Skin of body (tissue), 3 donors: ENCODE measurements at places on chromosomes 1 and 21. TPM values are rescaled to one million over a fixed set of nuclear protein-coding genes. Genes with fewer than 3 reads are reported as not detected.

DNA sequence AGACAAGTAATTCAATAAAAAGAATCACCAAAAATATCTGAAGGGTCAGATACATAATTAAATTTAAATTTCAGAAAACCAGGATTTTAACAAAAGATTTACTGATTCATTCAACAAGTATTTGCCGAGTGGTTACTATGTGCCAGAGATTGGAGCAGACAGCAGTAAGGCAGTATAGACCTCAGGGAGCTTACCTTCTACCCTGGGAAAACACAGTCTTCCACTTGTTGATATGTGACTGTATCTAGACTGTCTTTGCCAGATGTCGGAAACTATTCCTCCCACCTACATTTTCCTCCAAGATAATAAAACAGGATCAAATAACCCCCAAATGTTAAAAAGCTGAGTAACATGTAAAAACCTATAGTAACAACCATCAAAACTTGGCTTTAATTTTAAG lies 6.2 kb downstream of the HNRNPR start:
- no peak for DNase-seq

The GJA5 gene
- total RNA-seq, result 5.3 TPM

The GPR157 gene
- total RNA-seq, result 31.4 TPM

DNA sequence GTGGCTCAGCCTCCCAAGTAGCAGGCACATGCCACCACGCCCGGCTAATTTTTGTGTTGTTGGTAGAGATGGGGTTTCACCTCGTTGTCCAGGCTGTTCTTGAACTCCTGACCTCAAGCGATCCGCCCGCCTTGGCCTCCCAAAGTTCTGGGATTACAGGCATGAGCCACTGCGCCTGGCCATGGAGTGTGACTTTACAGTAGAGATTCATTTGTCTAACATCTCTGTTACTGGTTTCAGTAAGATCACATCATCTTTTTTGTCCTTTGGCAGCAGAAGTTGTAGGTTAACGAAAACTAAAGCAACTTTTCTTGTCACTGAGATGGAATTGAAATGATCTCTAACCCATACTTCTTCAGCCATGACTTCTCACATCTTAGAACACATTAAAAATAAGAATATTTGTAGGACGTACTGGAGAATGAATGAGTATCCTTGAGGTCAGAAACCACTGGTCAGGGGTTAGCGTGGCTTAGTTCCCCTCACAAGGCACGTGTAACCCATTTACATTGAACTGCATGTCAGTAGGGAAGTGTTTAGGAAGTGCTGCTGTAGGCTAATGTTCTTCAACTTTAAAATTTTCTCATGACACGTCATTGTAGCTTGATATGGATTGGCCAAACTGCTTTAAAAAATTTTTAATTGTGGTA lies 75.9 kb downstream of the CAMTA1 start:
- no peak for DNase-seq

The CCDC181 gene
- total RNA-seq, result 0.30 TPM

GRCh38 chr21:21163904-21164303 lies 165.7 kb downstream of the NCAM2 start:
- DNase-seq, result peak; percentile 18
